ENCODE measurements at places on chromosomes 12 and 14.

GRCh38 chr12:123004287-123004686 is 23.8 kb downstream of the ARL6IP4 start:
- no peak for DNase-seq

DNA sequence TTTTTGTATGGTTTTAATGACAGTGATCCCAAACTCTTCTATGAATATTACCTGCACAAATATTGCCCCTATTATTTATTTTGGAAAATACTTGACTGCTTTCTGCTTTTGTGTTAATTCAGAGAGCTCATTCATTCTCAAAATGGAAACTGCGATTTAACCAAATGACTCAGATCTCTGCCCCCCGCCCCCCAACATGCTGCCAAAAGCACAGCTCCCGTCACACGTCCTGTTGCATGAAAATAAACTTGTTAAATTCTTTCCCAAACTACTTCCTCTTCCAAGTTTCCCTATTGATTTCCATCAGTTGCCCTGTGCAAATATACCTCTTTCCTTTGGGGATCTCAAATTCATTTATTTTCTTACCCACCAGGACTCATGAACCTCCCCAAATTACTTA is 18.0 kb upstream of the NRDE2 start:
- no peak for DNase-seq

DNA sequence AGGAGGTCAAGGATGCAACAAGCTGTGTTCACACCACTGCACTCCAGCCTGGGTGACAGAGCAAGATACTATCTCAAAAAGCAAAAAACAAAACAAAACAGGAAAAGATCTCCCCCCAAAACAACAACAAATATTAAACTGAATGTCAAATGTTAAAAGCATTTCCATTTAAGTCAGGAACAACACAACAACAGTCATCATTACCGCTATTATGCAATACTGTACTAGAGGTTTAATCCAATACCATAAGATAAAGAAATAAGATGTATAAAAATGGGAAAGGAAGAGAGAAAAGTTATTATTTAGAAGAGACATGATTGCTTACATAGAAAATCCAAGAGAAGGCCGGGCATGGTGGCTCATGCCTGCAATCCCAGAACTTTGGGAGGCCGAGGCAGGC is 36.6 kb downstream of the FERMT2 start:
- no peak for DNase-seq

GRCh38 chr14:24439830-24440605 is 2.6 kb downstream of the SDR39U1 start:
- DNase-seq, result no peak

DNA sequence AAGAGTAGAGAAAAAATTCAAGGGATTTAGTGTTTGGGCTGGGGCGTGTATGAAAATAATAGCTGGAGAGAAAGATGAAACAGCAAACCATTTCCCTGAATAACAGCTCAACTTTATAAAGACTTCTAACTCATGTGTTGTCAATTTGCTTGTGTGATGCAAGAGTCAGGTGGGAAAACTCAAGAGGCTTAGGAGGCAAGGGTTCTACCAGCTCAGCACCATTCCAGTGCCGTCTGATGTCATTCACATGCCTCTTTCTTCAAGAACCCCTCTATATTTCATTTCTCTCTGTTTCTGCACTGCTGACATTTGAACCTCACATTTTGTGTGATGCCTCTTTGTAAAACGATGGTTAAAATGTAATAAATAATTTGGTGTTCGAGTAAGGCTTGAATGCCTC is 192.2 kb downstream of the PRKD1 start:
- DNase-seq, result no peak

DNA sequence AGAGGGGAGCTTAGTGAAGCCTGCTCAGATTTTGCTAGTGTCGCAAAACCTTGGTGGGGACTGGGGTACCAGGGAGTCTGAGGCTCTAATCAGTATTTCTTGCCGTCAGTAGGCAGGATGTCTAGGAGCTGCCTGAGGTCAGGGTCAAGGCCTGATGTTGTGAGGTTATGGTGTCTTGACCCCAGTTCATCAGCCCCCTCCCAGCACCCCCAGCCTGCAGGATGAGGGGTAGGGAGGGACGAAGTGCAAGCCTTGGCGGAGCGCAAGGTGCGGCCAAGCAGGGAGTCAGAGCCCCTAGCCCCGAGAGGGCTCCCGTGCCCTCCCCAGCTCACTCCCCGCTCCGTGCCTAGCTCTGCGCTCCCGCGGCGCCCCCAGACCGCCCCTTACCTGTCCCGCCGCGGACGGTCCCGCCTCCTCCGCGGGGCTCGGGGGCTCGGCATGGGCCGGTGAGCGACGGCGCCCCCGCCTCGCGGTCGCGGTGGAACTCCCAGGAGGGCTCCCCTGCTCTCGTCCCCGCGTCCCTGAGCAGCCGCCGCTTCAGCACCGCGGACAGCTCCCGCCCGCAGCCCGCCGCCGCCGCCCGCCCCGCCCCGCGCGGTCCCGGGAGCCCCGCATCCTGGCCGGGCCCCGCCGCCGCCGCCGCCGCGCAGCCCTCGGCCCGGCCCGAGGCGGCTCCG is 347 bp downstream of the SYNDIG1L start:
- no peak for DNase-seq

GRCh38 chr12:66398931-66399910 is 96.9 kb downstream of the HELB start:
- DNase-seq, result no peak

GRCh38 chr14:39884091-39884490 is 451.9 kb upstream of the FBXO33 start:
- peak; percentile 32 for DNase-seq
